Stimulated activated CD4-positive, alpha-beta T cell treated with anti-CD3 and anti-CD28 coated beads, Interleukin-4, amount 100 ng/mL, for 48 hours (primary cell): ENCODE measurements at places on chromosomes 16 and 17.

GRCh38 chr16:57486858-57487834, 853 bp upstream of the DOK4 start:
- DNase-seq, result no peak

DNA sequence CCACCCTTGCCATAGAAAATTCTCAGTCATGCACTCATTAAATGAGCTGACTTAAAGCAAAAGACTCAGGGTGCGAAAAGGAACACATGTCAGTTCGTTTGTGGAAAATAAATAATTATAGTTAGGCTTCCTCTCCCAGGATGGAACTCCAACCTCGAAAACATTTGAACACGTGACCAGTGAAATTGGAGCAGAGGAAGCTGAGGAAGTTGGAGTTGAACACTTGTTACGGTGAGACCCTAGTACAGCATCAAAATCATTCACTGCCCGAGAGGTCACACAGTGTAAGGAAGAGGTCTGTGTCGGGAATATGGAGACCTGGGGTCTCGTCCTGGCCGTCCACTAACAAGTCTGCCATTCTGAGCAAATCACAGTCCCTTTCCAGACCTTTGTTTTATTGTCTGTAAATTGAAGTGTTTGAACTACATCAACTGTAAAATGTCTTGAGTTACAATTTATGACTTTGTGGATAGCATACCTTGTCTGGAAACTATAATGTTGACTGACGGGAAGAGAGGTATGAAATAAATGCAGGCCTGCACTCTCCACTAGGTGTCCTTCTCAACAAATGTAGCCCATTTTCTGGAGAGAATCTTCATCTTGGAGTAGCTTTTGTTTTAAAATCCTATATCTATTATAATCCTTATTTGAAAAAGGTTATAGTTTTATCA, 7.7 kb downstream of the PSMD7 start:
- no peak for DNase-seq

GRCh38 chr17:6085812-6086211, 15.6 kb downstream of the WSCD1 start:
- DNase-seq, result no peak

DNA sequence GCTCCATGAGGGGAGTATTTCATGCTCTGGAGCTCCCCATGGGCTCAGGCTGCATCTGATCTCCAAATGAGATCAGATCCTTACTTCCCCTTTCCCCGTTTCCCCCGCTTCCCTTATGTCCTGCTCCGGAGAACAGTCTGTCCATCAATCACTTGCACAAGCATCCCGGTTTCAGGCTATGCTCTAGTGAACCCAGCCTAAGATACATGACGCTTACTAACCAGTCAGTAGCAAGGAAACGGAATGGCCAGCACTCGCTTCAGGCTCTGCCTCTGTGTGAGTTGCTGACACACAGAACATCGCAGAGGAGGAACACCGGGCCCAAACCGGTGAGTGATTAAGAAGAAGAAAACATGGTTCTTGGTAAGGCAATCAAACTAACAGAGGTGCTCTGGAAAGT, 9.4 kb upstream of the ATP5MC1 start:
- no peak for DNase-seq

DNA sequence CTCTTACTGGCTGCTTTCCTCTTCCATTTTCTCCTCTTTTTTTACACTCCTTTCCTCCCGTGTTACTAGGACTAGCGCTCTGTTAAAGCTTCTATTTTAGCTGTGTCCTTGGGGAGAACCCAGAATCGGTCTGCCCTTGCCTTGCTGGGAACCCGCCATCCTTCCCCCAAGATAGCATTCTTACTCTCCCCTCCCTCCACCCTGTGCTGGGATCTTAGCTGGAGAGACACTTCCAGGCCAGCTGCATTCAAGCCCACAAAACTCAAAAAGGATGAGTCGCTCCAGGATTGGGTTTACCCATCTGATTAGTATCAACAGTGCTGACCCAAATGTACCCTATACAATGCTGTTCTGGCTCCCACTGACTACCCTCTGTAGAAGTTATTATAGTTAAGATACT, 200.5 kb upstream of the ASIC2 start:
- DNase-seq, result no peak

GRCh38 chr17:28854457-28855335, at the start of gene ERAL1:
TSS of gene ERAL1 (plus strand) at chr17:28855016. CDS start at chr17:28855035, 19 bp downstream.
- DNase-seq, result peak; percentile 81

DNA sequence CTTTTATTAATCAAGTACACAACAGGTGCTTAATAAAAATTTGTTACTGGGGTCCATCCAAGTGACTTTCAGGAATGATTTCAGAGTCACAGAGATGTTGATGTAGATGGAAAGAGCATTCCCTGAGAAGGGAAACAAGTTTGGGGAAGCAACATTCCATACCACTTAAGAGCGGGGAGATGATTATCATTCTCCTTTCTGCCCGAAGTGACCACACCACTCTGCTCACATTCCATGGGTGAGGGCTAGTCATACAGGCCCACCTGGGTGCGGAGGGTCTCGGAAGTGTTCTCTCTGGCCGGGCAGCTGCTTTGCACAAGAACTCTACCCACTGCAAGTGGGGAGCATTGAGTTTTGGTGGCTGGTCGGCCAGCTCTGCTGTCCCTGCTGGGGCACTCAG, 231.4 kb downstream of the SNX29 start:
- no peak for DNase-seq

- DNase-seq, result no peak
Measured at GRCh38 chr17:62791767-62792446, 16.2 kb downstream of the MARCHF10 start.

DNA sequence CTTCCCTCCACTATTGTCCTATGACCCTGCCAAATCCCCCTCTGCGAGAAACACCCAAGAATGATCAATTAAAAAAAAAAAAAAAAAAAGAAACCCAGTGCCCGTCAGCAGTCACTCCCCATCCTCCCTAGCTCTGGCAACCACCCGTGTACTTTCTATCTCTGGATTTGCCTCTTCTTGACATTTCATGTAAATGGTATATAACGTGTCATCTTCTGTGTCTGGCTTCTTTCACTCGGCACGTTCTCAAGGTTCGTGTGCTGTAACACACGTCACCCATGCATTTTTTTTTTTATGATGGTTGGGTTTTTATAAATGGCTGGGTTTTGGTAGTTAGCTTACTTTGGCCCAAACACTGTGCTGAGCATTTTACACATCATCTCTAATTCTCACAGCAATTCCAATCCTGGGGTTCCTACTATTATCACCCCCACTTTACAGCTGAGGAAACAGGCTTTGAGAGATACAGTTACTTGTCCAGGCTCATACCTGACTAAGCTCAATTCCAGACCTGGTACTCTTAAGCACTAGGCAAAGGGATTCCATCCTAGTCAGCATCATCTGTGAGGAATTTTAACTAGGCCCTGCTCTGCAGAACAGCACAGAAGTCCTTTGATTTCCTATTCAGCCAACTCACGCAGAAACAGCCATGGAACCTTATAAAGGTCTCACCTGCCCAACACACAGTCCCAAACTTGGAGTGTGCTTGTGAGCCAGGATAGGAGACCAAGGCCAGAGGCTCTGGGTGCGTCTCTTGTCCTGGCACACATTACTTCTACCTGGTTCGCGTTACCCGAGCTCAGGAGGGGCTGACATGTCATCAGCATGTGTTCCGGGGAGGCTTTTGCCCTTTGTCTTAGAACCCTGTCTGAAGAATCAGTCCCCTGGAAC, 11.7 kb downstream of the NDUFAB1 start:
- DNase-seq, result no peak

GRCh38 chr16:87107201-87107600, 210.0 kb downstream of the C16orf95 start:
- DNase-seq, result no peak

- DNase-seq, result peak; percentile 17
Measured at GRCh38 chr17:44197980-44198720, 1.5 kb downstream of the ATXN7L3 start.

- no peak for DNase-seq
Measured at GRCh38 chr17:44345454-44346026, 438 bp downstream of the GRN start.

GRCh38 chr17:1120596-1121441, 59.0 kb downstream of the ABR start:
- DNase-seq, result no peak

DNA sequence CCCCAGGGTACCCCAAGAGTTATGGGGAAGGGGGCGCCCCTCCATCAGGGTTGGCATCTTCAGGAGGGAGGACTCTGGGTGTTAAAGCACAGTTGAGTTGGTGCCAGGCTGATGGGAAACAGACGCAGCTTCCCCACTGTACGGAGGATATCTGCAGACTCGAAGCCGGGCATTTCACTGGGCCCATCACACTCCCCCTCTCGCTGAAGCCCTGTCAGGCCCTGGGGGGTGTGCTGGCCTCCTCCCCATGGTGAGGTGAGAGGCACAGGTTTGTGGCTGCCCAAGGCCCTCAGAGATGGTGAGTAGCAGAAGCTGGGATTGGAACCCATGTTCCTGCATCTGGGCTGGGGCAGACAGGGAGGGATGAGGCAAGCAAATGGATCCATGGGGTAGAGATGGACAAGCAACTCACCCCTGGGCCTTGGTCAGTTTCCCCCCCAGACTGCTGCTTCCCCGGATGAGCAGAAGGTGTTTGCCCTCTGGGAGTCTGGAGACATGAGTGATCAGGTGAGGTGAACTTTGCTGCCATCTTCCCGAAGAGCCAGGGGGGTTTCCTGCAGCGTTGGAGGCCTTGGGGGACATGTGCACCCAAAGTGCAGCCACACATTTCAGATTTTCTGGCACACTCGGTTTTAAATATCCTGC, 31.0 kb downstream of the POLR3E start:
- no peak for DNase-seq

DNA sequence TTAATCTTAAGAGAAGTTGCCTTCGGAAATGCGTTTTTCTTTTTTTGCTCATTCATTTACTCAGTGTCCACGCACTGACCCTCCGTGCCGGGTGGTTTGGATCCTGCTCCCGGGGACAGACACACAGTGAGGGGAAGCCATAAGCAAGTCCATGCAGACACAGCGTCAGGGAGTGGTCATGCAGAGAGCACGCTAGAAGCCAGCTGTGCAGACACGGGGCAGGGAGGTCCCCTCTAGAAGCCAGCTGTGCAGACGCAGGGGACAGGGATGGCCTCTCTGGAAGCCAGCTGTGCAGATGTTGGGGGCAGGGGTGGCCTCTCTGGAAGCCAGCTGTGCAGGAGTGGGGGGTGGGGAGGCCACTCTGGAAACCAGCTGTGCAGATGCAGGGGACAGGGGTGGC, 4.8 kb downstream of the GAA start:
- no peak for DNase-seq

DNA sequence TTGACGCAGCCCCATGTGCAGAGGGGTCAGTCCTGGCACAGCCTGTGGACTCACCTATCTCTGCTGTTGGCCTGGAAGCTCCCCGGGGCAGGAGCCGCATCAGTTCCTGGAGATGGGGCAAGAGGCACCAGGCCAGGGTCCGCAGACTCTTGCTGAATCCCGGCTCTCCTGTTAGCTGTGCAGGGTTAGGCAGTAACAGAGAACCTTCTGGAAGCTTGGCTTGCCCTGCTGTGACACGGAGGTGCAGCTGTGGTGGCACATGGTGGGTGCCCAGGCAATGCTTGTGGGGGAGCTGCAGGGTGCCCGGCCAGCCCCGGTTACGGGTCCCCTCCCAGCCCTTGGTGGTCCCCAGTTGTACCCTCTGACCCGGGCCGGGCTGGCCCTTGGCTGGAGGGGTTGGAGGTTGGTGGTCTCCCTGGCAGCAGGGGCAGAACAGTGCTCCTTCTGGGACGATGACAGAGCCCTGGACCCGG, 26.0 kb upstream of the ZNF469 start:
- DNase-seq, result no peak

DNA sequence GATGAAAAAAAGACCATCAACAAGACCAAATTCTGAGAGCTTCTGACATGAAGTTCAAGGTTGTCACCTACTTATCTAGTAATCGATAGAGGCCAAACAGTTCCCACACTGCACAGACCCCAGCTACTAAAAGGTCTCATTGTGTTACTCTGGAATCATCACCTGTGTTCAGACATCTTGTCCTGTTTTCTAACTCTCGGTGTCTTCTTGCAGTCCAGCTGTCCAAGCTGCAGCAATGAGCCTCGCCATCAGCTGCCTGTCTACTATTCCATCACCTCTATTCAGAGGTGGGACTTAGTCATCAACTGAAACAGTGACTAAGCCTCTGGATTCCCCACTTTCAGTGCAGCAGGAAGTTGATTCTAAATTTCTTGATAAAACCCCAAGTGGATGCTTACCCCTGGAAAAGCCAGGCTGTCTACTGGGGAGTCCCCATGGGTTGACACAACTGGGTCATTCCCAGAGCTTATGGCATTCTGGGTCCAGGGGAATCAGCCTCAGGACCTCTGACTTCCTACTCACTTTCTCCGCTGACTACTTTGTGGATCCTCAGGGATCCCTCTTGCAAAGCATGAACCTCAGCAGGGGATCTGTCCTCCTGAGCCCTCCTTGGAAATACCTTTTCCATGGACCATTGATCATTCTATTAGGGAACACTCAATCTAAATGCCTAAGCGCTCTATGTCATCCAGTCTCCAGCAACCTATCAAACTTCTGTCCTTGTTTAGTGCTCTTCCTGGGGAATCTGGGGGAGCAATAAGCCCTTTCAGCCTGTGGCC, 46.5 kb downstream of the HNF1B start:
- no peak for DNase-seq

DNA sequence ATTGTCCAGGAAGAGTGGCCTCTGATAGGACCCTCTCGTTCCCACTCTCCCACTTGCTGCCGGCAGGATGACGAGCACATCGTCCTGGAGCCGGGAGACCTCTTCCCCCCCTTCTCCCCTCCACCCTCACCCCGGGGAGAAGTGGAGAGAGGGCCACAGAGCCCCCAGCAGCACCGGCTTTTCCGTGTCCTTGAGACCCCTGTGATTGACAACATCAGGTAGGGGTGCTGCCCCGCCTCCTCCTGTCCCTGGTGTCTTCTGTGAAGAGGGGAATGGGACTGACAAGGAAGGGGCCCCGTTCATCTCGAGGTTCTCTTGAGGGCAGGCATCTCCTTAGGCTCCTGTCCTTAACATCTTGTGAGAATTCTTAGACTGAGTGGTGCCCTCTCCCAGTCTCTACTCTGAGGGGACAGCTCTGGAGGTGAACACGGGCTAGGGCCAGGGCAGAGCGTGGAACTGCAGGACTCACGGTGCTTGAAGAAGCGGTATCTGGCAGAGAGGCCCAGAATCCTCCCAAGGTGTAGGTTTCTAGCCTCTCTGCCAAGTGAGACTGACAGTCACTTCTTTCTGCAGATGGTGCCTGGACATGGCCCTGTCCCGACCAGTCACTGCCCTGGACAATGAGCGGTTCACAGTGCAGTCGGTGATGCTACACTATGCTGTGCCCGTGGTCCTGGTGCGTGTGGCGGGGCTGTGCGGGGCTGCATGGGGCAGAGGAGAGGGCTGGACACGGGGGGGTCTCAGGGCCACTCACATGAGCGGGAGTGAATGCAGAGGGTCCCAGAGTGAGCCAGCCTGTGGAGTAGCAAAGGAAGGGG, 26.4 kb downstream of the CASKIN2 start:
- no peak for DNase-seq

GRCh38 chr17:44359006-44359405, 4.6 kb downstream of the FAM171A2 start:
- DNase-seq, result no peak

DNA sequence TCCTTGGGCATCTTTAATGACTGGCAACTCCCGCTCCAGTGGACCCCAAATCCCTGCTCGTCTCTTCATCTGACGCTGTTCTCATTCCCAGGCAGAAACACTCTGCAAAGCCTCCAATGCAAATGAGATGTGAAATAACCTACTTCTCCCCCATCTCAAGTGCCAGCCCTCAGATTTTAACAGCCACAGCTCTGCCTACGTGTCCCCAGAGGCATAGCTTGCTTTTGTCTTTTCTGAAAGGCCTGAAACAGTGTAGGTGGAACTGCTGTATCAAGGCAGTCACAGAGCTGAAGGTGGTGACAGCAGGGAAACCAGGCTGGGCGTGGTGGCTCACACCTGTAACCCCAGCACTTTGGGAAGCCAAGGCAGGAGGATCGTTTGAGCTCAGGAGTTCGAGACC, 14.7 kb downstream of the RPH3AL start:
- DNase-seq, result no peak
